ENCODE measurements at places on chromosomes 2 and 18.
A peak's percentile ranks its signal among the peaks of the same experiment; 100 is the strongest.

- no peak for DNase-seq
These were observed 391.8 kb upstream of the CRIM1 start for GRCh38 chr2:35963824-35964223.

GRCh38 chr18:42588786-42589185 is 526.7 kb downstream of the RIT2 start:
- no peak for DNase-seq

GRCh38 chr2:65264821-65265670 is 37.4 kb downstream of the ACTR2 start:
- DNase-seq: peak; percentile 87

GRCh38 chr2:32330136-32330535 is 26.7 kb upstream of the BIRC6 start:
- no peak for DNase-seq

DNA sequence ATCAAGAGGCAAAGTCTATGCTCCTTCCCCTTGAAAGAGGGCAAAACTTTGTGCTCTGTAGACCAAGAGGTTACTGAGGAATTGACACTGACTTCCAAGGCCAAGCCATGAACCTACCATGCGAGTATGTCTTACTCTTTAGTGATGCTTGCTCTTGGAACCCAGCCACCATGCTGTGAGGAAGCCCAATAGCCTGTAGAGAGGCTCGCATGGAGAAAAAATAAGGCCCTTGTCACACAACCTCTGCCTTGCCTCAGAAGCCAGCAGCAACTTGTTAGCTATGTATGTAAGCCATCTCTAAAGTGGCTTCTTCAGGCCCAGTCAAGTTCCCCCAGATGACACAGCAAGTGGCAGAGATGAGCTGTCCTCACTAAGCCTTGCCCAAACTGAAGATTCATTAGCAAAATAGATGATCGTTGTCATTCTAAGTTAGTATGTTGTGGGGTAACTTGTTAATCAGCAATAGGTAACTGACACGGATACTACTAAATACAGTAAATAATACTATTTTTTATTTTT is 66.1 kb upstream of the RGPD5 start:
- DNase-seq: no peak

- no peak for DNase-seq
These were observed 152.2 kb downstream of the SMAD7 start for GRCh38 chr18:48798334-48799245.

DNA sequence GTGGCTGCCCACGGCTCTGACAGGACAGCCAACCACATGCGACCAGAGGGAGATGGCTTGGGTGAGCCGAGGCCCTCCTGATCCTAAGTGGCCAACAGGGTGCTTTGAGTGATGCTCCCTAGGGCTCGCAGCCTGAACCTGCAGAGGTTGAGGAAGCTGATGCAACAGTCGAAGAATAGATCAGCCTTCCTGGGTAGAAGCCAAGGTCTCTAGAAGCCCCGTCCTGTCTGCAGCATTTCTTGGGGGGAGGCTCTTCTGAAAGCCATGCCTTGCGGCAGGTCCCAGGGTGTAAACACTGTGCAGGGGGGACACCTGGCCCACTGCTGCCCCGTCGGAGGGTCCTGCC is 136.4 kb downstream of the HDAC4 start:
- no peak for DNase-seq

Measured in DMS53 (cell line).